Ureter (tissue), 1 donor: ENCODE measurements at places on chromosomes 3 and 15. TPM values are rescaled to one million over a fixed set of nuclear protein-coding genes. Genes with fewer than 3 reads are reported as not detected.

Gene GHSR
- total RNA-seq, result not detected

Gene NCEH1
- total RNA-seq, result 20.7 TPM

Gene ZDHHC19
- not detected for total RNA-seq

- no peak for DNase-seq
These were observed 126.0 kb downstream of the ZBTB20 start for GRCh38 chr3:115021061-115021460.

GRCh38 chr3:13524979-13525669 is 23.8 kb upstream of the FBLN2 start:
- no peak for DNase-seq

- DNase-seq, result no peak
These were observed 14.7 kb downstream of the SHOX2 start for GRCh38 chr3:158091531-158091930.

GRCh38 chr3:111903067-111903511 is 44.0 kb downstream of the PHLDB2 start:
- no peak for DNase-seq

DNA sequence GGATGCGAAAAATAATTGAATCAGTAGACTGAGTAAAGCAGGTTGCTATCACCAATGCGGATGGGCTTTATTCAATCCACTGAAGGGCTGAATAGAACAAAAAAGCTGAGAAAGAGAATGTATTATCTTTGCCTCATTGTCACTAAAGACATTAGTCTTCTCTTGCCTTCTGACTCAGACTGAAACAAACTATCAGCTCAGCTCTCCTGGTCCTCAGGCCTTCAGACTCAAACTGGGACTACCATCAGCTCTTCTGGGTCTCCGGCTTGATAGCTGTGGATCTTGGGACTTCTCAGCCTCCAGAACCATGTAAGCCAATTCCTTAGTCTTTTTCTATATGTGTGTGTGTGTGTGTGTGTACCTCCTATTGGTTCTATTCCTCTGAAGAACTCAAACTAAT is 12.6 kb downstream of the IFT57 start:
- DNase-seq, result no peak

GRCh38 chr3:64501298-64501906 is 186.4 kb downstream of the ADAMTS9 start:
- DNase-seq, result no peak

- no peak for DNase-seq
These were observed 5.6 kb upstream of the AEN start for GRCh38 chr15:88615303-88616107.

GRCh38 chr3:125587039-125587648 is 8.2 kb downstream of the OSBPL11 start:
- DNase-seq, result no peak
